ENCODE measurements at places on chromosomes 11 and 22.

GRCh38 chr11:124153821-124154220, 29.3 kb upstream of the OR10D3 start:
- no peak for DNase-seq

GRCh38 chr11:63905179-63905578, 11.8 kb downstream of the RCOR2 start:
- DNase-seq: no peak

DNA sequence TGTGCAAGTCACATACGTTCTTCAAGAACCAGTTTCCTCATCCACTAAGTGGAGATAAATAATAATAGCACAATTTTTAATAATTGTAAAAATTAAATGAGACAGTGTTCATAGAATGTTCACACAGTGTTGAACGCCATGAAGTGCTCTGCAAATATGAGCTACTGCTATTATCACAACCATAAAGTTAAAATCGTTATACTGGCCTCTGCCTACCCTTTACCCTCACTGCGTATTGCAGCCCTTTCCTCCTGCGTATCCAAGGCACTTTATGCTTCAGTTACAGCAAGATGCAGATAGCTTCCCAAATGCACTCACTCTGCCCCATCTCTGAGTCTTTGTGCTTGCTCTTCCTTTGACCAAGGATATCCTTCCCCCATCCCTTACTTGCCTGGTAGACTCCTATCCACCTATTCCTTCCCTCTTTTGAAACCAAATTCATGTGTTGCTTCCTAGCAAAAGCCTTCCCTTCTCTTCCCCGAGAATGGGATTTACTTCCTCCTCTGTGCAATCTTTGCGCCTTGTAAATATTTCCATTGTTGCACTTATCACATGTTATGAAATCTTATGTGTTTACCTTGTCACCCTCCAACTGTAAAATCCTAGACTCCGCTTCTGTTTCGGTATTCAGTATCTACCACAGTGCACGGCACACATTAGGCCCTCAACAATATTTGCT, 196.9 kb downstream of the ADAMTS15 start:
- no peak for DNase-seq

GRCh38 chr11:128686745-128687177, 7.1 kb upstream of the FLI1 start:
- no peak for DNase-seq

DNA sequence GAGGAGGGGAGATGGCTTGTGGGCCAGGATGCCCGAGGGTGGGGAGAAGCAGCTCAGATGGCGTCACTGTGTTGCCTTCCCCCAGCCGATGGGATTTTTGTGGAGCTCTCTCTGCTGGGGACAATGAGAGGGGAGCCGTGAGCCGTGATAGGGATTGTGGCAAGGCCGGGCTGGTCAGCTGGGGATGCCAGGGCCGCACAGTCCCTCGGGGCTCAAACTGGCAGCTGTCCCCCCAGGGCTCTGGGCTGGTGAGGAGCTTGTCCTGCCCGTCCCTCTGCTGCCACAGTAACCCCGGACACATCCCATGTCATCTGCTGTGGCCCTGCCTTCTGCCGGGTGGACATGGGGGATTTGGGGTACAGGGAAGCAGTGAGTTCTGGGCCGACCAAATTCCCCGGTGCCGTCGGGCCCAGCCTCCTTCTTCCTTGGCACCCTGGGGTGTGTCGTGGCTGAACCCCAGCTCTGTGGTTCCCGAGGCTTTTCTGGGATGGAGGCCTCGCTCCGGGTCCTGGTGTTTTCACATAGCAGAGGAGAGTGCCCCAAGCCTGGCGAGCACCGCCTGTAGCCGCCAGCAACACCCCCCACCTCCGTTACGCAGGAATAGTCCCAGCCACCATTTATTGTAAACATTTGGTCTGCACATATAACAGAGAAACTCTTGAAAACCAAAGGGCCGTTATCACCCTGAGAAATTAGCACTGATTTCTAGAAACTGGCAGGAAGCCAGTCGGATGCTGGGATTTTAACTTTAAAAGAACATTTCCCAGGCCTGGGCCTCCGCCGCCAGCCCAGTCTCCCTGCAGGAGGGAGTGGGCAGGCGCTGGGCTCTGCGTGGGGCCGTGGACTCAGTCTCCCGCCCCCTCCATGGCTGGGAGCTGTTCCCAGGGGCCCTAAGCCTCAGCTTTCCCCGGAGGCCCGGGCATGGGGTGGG, 9.9 kb downstream of the BRSK2 start:
- DNase-seq: no peak

DNA sequence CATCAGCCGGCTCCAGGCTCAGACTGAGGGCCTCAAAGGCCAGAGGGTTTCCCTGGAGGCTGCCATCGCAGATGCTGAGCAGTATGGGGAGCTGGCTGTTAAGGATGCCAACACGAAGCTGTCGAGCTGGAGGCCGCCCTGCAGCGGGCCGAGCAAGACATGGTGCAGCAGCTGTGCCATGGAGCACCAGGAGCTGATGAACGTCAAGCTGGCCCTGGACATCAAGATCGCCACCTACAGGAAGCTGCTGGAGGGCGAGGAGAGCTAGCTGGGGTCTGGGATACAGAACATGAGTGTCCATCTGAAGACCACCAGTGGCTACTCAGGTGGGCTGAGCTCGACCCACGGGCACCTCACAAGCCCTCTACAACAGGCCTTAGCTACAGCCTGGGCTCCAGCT, 4.0 kb upstream of the SCUBE2 start:
- no peak for DNase-seq

DNA sequence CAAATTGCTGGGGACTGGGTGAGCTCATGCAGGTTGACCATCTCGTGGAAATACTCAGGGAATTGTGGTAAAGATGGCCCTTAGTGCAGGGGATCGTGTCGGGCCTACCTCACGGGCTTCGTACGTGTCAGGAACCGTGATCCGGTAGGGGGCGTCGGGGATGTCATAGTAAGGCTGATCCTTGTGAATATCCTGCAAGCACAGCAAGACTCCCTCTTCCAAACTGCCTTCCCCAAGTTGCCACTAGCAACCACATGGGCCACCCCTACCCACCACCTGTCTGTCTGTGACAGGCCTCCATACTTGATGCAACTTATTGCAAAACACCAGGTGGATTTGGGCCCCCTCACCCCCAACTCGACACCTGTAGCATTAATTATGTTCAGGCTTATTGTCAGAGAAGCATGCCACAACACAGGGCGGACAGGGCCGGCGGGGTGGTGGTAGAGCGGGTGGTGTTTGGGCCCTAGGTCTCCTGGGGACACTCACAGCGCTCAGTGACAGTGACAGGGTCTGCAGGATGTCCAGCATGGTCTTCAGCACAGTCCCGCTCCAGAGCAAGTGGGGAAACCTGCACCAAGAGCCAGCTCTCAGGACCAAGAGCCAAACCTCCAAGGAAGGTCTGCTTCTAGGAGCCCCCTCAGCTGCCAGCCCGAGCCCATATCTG, 22.6 kb upstream of the SERPIND1 start:
- no peak for DNase-seq

- DNase-seq: no peak
Observed at GRCh38 chr22:48881326-48881980, 946.2 kb downstream of the BRD1 start.

DNA sequence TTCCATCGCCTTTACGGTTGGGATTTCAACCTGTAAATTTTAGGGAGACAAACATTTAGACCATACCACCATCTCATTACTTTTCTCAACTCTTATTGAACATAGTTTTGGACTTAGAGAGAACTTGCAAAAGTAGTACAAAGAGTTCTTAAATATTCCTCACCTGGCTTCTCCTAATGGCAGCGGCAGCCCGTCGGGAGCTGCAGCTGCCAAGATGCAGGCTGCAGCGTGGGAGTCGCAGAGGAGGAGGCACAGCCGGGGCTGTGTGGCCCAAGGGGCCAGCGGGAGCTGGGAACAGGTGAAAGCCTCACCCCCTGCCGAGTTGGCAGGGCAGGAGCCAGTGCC, 23.1 kb upstream of the RNASEH2C start:
- no peak for DNase-seq

DNA sequence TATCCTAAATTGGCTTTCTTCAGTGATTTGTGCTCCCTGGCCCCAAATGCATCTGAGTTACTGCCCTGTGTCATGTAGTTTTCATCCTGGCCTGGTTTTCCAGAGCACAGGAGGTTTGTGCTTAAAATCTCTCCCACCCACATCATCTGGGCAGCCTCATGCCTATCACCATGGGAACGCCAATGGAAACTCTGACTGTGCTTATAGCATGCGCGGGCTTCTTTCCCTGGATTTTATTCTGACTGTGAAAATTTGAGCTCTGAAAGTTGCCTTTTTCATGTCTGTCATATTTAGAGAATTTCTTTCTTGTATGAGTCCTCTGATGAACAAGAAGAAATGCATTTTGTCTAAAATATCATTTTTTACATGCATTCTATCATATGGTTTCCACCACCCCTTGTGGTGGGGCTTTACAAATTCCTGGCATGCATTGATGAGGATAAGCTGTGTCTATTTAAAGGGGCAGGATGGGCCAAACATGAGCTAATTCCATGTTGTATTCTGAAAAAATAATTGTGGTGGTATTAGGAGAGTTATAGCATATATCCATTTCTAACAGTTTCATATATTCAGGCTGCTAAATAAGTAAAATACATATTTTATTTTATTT, 55.1 kb downstream of the IRAG1 start:
- no peak for DNase-seq

GRCh38 chr11:62082292-62082657, 41.5 kb upstream of the INCENP start:
- no peak for DNase-seq

DNA sequence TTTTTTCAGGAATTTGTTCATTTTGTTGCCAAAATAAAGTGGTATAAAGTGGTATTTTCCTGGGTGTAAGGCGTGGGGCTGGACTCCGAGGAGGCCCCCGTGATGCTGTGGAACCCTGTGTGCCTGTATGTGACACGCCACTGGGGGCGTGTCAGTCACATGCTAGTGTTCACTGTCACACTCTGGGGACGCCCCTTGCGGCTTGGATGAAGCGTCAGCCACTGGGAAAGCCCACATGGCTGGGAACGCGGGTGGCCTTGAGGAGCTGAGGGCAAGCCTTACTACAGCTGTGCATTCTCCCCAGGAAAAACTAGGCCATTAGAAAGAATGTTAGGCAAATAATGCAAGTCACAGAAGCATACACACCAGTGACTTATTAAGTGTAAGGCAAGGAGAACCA, 77.0 kb upstream of the SLC25A18 start:
- DNase-seq: no peak

DNA sequence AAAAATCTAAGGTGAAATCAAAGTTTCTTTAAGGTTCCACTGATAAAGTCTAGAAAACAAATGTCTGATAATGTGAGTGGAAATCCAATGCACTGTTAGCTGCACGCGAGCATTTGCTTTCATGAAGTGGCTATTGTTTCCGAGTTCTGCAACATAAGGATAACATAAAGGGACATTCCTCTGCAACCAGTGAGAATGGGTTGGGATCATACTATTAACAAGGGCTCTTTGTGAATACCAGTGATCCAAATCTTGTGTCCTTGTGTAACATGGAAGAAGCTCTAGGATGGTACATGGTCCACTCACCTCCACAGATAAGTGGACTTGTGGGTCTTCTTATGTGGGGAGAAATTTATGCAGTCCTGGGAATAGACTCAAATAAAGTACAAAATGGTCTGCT, 24.6 kb downstream of the APIP start:
- no peak for DNase-seq

- DNase-seq: no peak
Observed at GRCh38 chr22:48944751-48945620, 882.7 kb downstream of the BRD1 start.

DNA sequence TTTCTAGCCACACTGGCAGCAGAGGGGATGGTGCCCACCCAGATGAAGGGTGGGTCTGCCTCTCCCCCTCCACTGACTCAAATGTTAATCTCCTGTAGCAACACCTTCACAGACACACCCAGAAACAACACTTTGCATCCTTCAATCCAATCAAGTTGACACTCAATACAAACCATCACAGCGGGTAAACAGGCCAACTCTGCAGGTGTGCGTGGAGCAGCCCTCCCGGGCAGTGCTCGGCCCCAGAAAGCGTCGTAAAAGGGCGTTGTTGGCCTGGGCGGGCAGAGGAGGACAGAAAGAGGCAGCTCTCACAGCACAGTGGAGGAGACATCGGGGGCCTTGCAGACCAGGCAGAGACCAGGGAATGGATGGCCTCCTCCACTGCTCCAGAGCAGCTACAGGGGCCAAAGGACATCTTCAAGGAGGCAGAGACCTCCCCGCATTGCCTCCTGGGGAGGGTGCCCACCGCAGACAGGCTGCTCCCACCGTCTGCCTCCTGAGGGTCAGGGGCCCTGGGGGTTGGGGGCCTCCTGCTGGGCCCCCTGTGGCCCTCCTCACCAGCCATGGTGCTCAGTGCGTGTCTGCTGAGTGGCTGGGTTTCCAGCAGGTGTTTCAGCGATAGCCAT, 56.1 kb upstream of the FADD start:
- no peak for DNase-seq

GRCh38 chr22:46841522-46841921, 79.1 kb downstream of the TBC1D22A start:
- DNase-seq: no peak

DNA sequence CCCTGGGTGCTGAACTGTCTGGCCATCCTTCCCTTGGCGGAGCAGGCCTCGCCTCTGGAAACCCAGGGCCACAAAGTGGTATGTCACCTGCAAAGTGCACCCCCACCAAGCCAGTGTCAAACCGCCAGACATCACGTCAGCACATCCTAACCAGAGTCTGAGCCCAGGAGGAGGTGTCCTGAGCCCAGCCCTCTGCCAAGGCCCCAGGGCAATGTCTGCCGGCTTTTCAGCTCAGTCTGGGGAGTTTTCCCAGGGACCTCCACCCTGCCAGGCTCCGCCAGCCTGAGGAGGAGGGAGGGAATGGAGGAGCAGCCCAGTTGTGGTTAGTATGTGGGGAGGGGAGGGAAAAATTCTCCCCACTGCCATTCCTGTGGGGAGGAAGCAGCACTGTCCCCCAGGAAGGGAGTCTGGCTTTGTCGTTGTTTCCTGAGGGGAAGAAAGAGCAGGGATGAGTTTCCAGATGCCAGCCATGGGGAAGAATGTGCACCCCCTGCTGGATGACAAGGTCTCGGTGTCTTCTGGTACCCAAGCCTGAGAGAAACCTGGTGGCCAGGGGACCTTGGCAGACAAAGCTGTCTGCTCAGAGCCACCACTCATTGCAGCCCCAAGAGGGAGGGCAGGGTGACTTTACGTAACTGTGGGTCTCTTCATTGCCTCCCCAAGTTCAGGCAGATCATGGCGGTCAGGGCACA, 81.4 kb upstream of the CD82 start:
- DNase-seq: no peak

- DNase-seq: peak; percentile 75
Observed at GRCh38 chr22:38218661-38219622, 17.1 kb downstream of the MAFF start.

GRCh38 chr11:3132831-3133260, 32.3 kb downstream of the OSBPL5 start:
- no peak for DNase-seq

GRCh38 chr11:74608431-74608830, 16.0 kb downstream of the POLD3 start:
- DNase-seq: no peak

DNA sequence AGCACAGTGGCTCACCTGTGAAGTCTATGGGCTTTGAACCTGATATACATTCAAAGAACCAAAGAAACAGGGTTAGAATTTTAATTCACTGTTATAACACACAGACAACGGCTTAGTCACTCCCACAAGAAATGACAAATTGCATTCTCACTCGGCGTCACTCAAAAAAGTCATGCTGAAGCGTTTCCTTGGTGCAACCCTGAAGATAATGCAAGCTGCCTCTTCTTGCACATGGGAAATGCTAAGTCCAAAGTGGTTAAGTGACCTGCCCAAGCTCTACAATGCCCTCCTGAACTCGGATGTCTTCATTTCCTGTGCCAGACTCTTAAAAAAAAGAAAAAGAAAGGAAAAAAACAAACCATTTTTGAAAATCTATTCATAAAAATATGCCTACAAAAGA, 10.0 kb downstream of the LGR4 start:
- DNase-seq: no peak

GRCh38 chr11:47152126-47152952, 24.3 kb downstream of the ARFGAP2 start:
- DNase-seq: no peak
